ENCODE measurements at places on chromosomes 1 and 21.
A peak's percentile ranks its signal among the peaks of the same experiment; 100 is the strongest.

DNA sequence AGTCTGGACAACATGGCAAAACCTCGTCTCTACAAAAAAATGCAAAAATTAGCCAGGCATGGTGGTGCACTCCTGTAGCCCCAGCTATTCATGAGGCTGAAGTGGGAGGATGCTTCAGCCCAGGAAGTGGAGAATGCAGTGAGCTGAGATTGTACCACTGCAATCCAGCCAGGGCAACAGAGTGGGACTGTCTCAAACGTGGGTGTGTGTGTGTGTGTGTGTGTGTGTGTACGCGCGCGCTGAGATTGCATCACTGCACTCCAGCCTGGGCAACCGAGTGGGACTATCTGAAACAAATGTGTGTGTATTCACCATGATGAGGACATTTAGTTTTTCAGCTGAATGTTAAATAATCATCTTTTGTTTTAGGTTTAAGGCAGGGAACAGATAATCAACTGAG is 21.1 kb downstream of the USP1 start:
- no peak for DNase-seq

DNA sequence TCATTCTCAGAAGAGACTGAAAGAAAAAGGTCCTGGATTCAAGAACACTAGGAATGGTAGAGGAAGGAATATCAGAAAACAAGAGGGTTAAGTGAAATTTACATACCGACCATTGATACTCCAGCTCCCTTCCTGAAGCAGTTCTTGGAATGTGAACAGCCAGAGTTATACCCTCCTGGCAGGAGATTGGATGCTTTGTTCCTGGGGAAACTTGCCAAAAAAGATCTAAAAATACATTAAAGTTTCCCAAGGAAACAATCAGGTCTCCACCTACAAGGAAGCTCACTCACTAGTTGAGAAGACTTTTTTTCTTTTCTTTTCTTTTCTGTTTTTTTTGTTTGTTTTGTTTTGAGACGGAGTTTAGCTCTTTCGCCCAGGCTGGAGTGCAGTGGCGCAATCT is 91.1 kb downstream of the HLX start:
- DNase-seq, result no peak

DNA sequence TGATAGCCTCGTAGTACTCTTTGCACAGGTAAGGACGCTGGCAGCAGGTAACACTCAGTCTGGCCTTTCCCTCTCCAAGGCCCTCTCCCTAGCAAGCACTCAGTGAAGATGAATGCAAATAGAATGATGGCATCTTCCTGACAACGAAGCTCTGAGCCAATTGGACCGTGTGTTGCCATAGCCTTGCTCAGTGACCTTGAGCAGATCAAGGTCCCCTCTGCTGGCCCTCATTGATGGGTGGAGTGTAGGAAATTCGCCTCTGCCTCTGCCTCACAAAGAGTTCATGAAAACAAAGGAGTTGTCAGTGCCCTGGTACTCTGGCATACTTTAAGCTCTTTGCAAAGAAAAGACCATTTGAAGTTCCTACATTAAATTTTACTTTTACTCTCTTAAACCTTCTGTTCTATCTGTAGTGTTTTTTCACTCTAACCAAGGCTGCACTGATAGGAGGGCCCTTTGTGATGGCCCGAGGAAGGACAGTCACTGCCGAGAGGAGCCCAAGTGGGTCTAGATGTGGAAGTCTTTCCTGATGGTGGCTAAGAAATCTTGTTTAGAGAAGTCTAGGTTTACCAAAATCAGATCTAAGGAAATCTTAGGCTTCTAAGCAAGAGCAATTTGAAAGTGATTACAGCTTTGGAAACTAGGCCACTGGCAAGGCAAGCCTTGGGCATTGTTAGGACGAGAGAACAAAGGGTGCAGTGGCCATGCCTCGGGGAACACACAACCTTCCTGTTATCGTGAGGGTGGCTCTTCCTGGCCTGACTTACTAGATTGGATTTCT is 38.2 kb downstream of the SMYD2 start:
- DNase-seq, result no peak

DNA sequence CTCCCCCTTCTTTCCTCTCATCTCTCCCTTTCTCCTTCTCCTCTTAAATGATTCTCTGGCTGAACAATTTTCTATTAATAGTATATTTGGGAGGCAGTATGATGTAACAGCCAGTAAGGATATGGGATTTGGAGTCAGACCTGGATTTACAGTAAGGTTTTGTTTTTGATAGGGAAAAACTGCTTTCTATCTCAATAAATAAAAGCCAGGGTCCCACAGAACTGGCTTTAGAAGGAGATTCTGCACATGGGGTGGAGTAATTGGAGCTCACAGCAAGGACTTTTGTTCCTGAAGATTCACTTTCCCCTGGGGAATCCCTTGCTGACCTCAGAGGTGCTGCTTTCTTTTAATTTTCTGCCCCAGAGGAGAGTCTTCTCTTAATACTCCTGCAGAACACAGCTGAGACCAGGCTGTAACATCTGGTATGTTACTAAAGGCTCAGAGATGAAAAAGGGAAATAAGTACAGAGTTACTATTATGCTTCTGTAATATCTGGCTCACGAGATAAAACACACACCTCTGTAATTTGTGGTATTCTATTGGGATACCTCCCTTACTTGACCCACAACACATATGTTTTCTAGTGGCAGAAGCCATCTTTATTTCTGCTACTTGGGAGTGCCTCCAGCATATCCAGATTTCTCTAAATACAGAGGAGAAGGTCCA is 13.4 kb downstream of the EPB41 start:
- no peak for DNase-seq

GRCh38 chr21:41451753-41452676 is 26.0 kb downstream of the MX1 start:
- DNase-seq, result no peak

DNA sequence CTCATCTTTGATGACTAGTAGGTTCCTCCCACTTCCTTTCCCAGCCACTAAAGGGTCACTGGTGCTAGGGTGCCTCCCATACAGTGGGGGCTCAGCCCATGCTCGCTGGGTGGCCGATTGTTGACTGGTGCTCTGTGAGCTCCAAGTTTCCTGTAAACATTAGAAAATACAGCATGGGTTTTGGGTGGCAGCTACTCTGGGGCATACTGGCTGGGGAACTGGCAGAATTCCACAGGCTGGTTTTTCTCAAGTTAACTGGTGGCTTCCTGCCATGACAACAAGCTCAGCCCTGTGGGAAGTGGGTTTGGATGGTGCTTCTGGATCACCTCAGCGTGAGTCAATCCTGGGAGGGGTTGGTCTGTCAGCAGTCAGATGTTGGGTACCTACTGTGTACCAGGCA is 28.7 kb upstream of the CRNN start:
- no peak for DNase-seq

- DNase-seq, result no peak
These were observed 24.6 kb upstream of the KIF1B start for GRCh38 chr1:10185759-10186158.

DNA sequence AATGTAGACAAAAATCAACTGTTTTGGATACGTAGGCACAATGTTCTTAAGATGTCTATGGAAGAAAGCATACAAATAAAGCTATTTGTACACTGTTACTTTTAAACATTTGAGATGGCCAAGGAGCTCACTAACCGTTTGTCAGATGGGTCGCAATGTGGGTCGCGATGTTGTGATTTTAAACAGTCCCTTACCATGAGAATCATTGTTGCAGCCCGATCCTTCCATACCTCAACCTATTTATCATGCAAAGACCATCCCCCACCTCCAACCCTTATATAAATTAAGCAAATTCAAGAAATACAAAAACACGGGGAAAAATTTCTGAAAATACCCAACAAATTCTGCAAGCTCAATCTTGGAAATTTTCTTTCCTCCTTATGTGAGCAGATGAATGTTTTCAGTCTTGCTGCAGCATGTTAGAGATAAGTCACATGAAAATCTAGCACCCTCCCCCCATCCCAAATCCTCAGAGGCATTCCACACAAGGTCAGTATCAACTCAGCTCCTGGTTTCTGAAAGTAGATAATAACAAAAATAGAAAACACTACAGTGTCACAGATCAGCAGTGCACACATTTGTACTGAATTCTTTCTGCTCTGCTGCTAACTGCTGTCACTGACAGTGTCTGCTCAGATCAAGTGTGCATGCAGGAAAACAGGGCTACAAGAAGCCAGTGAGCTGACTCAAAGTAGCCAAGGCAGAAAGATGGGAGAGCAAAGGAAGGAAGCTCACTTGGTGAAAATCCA is 92.9 kb upstream of the TTC39A start:
- DNase-seq, result no peak

- DNase-seq, result no peak
These were observed 6.3 kb upstream of the PRDM15 start for GRCh38 chr21:41885341-41886024.

GRCh38 chr1:150560576-150561253 is 11.5 kb downstream of the ADAMTSL4 start:
- DNase-seq, result peak; percentile 89

- DNase-seq, result no peak
These were observed 152.3 kb downstream of the NR5A2 start for GRCh38 chr1:200179781-200180160.

DNA sequence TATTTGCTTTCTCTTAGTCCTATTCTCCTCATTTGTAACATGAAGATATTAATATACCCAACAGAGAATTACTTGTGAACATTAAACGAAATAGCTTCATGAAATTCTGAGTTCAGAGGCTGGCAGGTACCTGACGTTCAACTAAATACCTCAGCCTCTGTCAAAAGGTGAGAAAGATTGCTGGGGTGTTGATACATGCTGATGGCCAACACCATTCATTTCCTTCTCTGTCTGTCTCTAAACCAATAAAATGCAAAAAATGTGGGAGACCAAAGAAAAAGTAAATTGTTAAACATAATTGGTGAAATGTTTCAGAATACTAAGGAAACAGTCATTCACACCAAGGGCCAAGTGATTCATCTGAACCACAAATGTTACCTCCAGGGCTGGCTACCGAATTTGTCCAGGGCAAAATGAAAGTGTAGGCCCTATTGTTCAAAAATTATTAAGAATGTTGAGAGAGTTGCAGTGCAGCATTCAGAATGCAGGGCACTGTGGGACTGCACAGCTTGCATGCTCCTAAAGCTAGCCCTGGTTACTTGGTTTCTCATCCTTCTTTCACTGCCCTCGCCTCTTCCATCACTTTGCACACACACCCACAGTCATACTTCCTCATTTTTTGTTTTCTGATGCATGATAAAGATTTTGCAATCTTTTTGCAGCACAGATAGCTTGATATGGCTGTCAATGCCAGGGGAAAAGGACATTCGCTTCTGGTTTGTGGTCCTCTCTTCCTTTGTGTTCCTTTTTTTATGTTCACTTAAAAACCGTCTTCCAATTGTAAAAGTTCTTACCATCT is 414.3 kb upstream of the NR5A2 start:
- DNase-seq, result no peak

DNA sequence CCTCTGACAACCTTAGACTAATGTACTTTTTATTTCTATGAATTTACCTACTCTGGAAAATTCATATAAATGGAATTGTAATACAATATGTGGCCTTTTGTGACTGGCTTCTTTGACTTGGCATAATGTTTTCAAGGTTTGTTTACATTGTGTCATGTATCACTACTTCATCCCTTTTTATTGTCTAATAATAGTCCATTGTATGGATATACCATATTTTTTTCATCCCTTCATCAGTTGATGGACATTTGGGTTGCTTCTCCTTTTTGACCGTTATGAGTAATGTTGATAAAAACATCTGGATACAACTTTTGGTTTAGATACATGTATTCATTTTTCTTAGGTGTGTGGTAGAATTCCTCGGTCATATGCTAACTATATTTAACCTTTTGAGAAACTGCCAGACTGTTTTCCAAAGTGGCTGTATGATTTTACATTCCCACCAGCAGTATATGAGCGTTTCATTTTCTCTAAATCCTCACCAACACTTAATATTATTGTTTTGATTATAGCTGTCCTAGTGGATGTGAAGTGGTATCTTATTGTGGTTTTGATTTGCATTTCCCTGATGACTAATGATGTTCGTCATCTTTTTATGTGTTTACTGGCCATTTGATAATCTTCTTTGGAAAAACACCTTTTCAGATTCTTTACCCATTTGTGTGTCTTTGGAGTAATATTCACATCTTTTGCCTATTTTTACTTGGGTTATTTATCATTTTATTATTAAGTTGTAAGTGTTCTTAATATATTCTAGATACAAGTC is 3.5 kb downstream of the RO60 start:
- DNase-seq, result no peak

DNA sequence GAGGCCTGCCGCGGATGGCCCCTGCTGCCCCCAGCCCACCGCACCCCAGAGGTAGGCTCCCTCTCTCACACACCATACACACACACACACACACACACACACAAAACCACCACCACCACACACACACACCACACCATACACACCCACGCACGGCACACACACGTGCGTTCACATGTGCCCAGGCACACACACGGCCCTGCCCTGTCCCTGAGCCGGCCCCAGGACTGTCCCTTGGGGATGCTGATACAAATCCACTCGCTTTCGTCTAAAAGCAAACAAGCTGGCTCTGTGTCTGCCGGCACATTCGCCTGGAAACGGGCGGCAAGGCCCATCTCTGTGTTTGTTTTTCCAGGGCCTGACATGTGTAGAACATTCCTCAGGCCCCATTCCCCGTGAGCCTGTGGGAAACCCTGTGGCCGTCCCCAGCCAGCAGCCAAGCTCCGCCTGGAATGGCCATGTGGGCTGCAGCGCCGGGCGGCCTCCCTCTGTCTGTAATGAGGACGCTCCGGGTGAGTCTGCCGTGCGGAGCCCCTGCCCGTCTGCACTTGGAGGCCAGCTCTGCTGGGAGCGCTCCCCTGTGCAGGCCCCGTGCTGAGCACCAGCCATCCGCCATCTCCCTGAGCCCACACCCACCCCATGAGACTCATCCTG is 67.4 kb downstream of the DMRTB1 start:
- peak; percentile 43 for DNase-seq

GRCh38 chr1:14732728-14733047 is 134.2 kb downstream of the KAZN start:
- no peak for DNase-seq

DNA sequence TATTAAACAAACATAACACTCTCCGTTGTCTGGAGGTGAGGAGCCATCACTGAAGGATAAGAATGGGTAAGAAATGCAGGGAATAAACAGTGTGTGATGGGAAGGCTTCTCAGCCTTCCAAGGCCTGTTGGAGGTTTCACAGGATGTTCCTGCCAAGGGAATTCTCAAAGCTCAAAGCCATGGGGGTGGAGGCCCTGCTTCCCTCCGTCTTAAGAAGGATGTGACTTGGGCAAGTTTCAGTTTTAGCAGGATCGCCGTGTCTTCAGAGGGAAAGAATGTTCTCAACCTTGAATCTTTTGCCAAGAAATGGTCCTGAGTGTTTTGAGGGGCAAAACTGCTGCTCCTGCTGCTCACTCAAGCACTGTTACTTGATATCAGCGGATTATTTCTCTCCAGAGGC is 41.7 kb upstream of the IL20 start:
- DNase-seq, result no peak

DNA sequence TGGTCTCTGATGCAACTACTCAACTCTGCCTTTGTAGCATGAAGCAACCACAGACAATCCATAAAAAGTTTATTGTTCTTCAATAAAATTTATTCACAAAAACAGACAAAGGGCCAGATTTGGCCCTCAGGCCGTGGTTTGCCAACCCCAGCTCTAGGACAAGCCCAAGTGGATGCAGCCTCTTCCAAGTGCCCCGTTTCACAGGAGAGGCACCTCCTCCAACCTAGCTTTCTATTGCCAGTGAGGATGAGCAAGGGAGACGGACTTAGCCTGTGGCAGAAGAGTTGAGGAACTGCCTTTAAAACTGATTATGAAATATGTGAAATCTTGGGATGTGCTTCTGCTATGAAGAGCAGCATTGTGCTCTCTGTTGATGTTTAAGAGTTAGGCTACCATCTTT is 105.4 kb downstream of the PSMG1 start:
- no peak for DNase-seq

All from Caco-2 (cell line).